ENCODE measurements at places on chromosomes 1 and 21.

DNA sequence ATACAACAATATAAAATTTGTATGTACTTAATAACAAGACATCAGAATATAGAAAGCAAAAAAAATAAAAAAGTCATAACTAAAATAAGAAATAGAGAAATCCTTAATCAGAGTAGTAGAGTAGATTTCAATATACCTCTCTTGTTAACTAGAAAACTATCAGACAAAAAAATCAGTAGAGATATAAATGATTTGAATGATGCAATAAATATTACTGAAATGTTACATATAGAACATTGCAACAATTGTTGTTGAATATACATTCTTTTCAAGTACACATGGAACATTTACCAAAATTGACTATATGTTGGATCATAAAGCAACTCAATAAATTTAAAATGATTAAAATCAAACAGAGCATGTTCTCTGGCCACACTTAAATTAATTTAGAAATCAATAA is 31.9 kb upstream of the ADAR start:
- DNase-seq, result no peak

DNA sequence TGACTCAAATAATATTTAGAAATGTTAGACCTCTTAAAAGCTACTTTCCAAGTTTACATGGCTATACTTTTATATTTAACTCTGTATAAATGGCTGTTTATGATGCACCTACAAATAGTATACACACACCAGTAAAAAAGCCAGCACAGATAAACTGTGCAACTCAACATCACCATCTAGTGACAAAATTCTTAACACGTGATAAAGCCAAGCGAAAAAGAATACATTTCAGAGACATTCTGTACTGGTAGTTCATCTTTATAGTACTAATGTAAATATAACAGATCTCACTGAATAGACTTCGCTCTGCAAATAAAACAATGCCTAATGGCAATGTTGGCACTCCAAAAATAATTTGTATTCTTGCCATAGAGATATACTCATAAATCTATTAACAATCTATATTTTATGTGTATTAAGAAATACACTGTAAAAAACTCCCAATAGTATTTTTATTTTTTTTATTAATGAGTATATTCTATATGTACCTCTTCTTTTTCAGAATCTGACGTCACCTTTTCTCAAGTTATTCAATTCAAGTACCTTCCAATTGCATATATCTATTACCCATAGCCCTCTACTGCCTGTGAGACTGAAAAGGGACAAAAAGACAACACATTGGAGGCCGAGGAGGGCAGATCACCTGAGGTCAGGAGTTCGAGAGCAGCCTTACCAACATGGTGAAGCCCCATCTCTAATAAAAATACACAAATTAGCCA is 100.2 kb downstream of the DPYD start:
- no peak for DNase-seq

- no peak for DNase-seq
Measured at GRCh38 chr1:146021622-146022402, at the start of gene HJV. HJV (minus strand) TSS chr1:146021735; CDS start chr1:146020231, 1,504 bp downstream.

DNA sequence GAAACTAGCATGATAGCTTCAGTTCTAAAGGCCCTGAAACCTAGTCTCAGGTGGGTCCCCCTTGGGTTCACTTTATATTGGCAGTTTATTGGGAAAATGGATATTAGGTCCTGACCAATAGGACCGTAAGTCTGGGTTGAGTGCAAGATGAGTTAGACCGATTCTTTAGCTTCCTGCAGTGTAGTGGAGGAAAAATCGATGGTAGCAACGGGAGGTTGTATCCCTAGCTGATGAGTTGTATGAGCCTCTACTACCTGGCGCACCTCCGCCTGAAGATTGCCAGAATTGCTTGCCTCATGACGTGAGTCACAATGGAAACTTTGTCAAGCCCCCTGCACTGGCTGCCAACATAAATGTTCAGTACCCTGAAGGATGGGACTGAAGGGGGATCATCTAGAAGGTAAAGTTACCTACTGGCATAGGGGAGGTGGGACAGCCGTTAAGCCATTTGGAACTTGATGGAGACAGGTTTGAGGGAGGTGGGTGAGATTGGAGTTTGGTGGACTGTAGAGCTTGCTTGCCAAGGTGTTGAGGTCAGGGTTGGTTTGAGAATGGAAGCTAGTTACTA is 3.9 kb downstream of the RCC1 start:
- no peak for DNase-seq

- no peak for DNase-seq
Measured at GRCh38 chr1:93659822-93660503, 21.7 kb downstream of the BCAR3 start.

DNA sequence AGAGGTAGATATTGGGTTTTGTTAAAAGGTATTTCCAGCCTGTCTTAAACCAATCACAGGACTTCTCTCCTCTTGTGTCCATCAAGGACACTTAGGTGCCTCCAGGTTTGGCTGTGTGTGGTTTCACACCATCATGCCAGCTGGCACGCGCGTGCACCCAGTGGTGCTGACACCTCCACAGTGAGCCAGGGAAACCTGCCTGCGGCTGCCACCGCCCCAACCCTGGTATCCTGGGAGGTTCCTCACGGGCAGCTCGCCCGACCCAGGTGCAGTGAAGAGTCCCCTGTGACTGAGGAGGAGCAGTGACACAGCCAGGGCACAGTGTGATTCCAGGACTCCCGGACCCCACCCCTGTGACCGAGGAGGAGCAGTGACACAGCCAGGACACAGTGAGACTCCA is 13.2 kb upstream of the COL6A2 start:
- DNase-seq, result no peak

- no peak for DNase-seq
Measured at GRCh38 chr1:79787631-79788030, 781.1 kb upstream of the ADGRL4 start.
